Stimulated activated CD8-positive, alpha-beta memory T cell treated with anti-CD3 and anti-CD28 coated beads, Interleukin-4, amount 100 ng/mL, for 1 hour (primary cell): ENCODE measurements at places on chromosomes 6 and 20.

DNA sequence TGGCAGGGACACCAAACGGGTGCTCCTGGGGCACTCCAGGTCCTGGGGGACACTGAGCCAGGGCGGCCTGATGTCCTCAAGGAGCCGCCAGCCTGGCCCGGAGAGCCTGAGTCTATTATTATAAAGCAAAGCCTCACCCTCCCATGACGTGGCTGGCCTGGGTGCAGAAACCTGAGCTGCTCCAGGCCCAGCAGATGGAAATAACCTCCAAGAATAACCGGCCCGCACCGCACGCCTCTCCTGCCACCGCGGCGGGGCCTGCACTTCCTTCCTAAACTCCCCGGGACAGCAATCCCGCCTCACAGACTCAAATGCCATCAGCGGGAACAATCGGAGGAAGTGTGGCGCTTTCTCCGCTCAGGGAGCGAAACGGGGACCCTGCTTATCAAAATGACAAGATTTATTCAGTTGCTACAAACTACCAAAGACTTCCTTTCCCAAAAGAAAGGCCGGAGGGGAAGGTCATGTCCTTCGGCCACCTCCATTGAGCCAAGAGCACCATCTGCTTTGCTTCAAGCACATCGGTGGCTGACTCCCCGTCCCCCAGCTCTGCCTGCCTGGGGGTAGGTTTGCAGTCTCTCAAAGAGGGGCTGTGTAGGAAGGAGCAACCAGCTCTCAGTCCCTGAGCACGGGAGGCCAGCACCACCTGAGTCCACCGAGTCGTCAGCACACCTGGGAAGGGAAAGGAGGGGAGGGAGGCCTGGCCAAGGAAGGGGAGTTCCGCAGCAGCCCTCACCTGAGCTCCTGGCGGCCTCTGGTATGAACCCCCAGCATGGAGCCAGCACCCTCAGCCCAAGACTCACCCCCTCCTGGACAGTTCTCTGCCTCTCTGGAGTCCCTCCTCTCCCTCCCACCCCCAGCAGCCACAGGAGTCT lies 78.6 kb upstream of the QKI start:
- DNase-seq, result no peak

GRCh38 chr6:158805698-158806377 lies 13.3 kb downstream of the EZR start:
- DNase-seq, result no peak

GRCh38 chr20:64010711-64011237 lies 25.2 kb upstream of the C20orf204 start:
- DNase-seq, result no peak

- no peak for DNase-seq
Observed at GRCh38 chr6:149273318-149273717, 44.2 kb upstream of the TAB2 start.

DNA sequence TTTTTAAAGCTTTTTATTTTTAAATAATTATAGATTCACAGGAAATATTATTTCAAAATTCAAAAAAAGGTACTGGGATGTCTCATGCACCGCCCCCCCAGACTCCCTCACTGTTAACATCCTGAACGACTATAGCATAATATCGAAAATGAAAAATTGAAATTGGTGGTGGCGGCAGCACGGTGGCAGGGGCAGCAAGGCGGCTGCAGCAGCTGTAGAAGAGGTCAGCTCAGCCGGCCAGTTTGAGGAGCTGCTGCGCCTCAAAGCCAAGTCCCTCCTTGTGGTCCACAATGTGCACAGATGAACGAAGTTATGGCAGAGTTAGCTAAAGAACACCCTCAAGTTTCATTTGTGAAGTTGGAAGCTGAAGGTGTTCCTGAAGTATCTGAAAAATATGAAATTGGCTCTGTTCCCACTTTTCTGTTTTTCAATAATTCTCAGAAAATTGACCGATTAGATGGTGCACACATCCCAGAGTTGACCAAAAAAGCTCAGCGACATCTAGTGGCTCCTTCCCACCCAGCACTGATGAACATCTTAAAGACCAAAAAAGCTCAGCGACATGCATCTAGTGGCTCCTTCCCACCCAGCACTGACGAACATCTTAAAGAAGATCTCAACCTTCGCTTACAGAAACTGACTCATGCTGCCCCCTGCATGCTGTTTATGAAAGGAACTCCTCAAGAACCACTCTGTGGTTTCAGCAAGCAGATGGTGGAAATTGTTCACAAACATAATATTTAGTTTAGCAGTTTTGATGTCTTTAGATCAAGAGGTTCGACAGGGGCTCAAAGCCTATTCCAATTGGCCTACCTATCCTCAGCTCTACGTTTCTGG lies 100.8 kb downstream of the FAM217A start:
- DNase-seq, result peak; percentile 15

DNA sequence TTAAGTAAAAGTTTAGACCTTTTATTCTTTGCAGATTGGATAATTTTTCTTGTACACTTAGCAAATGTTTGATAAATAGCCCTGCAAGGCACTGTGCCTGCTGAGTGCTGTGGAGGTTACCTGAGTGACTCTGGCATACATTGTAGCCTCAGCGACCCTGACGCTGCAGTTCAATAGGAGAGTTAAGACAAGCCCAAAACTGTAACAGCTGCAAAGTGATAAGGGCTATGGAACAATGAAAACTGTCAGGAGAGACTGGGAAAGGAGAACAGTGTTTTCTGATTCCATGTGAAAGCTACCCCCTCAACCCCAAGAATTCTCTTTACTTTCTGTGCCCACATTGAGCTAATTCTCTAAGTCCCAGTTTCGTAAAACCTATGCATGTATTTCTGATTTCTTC lies 22.2 kb downstream of the HIVEP1 start:
- no peak for DNase-seq

DNA sequence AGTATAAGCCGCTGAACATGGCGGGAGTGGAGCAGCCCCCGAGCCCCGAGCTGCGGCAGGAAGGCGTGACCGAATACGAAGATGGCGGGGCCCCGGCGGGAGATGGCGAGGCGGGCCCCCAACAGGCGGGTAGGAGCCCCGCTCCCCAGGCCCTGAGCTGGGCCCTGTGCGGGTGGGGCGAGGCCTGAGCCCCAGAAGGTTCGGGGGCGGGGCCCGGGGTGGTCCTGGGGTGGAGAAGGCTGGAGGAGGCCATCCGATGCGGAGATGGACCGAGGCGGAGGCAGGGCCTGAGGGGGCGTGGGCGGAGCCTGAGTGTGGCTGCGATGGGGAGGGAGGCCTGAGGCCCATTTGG lies 7.1 kb downstream of the L3MBTL1 start:
- no peak for DNase-seq
